ENCODE measurements at places on chromosomes 11 and 22.

GRCh38 chr11:114263513-114264170 lies 32.6 kb upstream of the NNMT start:
- DNase-seq: no peak

GRCh38 chr11:9017773-9018172 lies 14.0 kb upstream of the NRIP3 start:
- DNase-seq: no peak

GRCh38 chr11:15707971-15708370 lies 593.2 kb downstream of the INSC start:
- DNase-seq: no peak

GRCh38 chr11:113468726-113469345 lies 6.4 kb downstream of the DRD2 start:
- DNase-seq: no peak

GRCh38 chr11:64713016-64713707 lies 9.8 kb downstream of the NRXN2 start:
- peak; percentile 80 for DNase-seq

- DNase-seq: peak; percentile 74
Measured at GRCh38 chr11:64754124-64754918, 5.5 kb downstream of the PYGM start.

- DNase-seq: no peak
Measured at GRCh38 chr11:102026959-102027358, 20.3 kb upstream of the CFAP300 start.

- no peak for DNase-seq
Measured at GRCh38 chr11:131118247-131118646, 202.0 kb upstream of the SNX19 start.

DNA sequence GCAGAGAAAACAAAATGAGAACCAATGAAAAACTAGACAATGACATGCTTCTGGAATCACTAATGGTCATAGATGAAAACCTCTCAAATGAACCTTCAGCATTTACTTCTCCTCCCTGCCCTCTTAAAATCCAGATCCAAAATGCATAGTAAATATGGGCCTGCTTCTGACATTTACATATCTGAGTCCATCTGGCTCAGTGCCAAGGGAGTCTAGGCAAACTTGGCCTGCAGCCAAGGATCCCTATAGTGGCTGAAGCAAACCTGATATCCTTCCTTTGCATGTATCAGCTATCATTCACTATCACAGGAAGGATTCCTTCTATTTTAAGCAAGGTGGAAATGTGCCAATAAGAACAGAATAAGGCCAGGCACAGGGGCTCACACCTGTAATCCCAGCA lies 104.8 kb downstream of the C11orf58 start:
- DNase-seq: no peak

DNA sequence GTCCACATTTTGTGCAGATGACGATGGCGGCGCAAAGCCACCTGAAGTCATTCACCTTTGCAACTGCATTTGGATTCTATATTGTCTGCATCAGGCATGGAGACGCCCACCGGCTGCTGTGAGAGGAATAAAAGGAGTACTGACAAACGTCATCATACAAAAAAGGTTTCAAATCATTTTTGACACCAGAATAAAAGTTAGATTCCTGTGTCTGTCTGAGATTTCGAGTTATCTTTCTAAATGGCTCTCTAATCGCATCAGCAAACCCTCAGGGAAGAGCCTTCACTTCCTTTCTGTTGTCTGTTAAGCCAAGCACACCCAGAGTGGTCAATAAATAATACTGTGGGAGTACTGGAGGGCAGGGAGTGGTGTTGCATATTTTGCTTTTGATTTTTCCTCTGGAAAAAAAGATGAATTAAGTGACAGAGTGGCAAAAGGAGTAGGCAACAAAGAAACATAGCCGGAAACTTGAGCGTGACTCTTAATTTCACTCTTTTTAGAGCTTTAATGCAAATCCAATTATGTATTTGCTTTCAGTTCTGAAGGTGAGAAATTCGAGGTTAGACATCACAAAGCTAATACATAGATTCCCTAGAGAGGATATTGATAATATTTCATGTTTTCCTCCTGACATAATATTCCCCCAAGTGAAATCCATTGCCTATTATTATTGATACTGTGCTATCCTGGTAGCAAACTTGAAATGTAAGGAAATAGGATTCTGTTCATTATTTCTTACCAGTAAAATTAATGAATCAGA lies 150.8 kb upstream of the MTMR2 start:
- no peak for DNase-seq

DNA sequence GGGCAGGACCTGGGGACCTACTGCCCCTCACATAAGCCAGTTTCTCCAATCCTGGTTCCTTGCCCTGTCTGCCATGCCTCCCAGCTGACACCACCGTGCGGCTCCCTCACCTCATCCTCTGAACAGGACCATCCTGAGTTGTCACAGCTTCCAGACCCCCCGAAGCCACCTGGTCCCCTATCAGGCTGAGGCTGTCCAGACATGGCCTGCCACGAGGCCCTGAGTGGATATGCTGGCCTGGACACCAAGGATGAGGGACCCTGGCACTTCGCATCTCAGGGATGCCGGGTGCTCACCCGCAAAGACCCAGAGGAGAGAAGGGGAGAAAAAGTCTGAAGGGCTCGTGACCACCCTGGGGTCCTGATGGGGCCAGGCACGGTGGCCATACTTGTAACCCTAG lies 15.8 kb upstream of the CCDC188 start:
- no peak for DNase-seq

GRCh38 chr11:17722000-17722643 lies 2.8 kb downstream of the MYOD1 start:
- peak; percentile 86 for DNase-seq

GRCh38 chr11:57662893-57663292 lies 5.0 kb upstream of the ZDHHC5 start:
- DNase-seq: no peak

- peak; percentile 79 for DNase-seq
Measured at GRCh38 chr22:49942565-49943404, 17.8 kb upstream of the PIM3 start.

DNA sequence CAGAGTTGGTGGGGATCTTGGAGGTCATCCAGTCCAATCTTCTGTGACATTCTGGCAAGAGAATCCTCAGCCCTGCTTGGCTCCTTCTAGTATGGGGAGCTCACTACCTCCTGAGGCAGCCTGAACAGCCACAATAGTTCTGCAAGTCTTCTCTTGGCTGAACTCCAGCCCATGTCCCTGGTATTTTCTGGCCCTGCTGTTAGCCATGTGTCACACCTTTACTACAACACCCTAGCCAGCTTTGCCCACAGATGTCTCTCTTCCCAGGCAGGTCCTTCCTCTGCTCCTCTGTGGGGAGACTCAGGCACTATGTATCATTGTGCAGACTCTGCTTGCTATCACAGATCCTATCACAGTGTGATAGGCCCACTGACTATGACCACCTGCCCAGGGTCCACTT lies 297.7 kb downstream of the CTTN start:
- DNase-seq: no peak

DNA sequence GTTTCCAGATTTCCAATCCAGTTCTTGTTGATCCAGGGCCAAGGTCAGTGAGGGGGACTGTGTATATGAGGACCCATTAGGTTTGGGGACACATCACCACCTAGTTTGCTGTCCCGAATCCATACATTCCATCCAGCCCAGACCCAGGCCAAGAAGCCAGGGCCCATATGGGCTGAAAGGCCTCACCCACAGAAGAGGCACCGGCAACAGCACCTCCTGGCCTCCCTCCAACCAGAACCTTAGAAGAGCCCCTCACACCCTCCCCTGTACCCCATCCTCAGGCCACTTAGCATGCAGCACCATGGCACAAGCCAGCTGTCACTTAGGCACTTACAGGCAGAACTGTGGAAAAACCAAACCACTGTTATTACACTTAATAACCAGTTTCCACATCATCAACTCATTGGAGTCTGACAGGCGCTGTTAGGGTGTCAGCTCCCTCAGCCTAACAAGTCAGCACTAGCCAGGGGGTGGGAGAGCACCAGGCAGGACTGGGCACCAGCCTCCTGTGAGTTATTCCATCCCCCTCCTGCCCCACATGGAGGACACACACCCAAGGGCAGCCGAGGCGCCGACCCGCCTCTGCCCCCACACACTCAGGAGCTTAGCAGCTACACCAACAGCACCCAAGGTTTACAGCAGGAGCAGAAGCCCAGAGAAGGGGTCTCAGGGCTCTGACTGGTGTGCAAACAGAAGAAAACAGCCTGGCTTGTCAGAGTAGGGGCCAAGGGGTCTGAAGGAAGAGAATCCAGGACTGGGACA lies 132.0 kb downstream of the BUD13 start:
- DNase-seq: no peak

DNA sequence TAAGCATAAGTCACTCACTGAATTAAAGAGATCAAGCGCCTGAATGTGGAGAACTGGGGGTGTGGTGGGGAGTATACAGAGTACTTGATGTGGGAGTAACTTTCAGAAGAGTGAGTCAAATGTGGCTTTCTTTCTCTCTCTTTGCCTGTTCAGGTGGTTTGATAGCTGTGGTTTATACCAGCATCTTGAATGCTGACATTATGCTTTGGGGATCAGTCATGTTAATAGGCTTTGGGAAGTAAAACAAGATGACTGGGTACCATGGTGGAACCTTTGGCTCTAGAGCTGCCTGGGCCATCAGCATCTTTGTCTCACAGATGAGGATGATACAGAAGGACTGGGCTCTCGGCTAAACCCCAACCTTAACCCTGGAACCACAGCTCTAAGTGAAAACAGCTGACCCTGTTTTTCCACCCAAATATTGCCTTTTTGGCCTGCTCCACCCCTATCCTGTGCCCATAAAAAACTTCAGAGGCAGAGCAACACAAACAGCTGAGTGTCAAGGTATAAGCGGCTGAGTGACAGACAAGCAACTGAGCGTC lies 58.2 kb upstream of the GNAZ start:
- DNase-seq: no peak

DNA sequence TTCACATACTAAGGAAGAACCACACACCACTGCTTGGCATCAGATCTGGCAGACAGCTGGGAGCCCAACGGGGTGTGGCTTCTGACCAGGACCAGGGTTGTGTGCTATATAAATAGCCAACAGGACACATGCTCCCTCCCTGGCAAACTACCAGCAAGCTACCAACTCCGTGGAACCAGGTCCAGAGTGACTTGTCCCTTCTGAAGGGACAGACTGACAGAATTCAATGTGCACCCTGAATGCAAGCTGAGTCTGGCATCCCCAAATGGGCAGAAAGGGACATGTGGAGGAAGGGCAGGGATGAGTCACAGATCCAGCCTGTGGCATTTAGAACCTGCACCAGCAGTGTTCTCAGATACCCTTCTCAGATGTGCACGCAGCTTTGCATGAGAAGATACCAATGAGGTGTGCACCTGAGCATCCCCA lies 92.9 kb downstream of the MICAL3 start:
- DNase-seq: no peak

DNA sequence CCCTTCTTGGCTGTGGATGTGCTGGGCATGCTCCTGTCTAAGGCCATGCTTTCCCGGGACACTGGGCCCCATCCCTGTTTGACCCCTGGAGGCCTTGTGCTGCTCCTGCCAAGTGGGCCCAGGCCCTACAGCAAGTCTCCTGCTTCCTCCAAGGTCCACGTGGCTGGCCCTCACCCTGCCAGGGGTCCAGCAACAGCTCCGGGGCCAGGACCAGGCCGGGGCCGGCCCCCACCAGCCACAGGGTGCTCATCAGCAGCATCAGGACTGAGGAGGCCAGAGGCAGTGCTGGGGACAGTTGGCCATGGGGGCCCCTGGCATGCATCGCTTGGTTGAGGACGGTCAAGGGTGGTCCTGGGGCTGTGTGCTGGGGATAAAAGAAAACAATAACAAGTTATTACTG lies 2.5 kb downstream of the RHBDD3 start:
- peak; percentile 28 for DNase-seq

GRCh38 chr22:36027579-36027934 lies 1.1 kb downstream of the RBFOX2 start:
- DNase-seq: peak; percentile 38

DNA sequence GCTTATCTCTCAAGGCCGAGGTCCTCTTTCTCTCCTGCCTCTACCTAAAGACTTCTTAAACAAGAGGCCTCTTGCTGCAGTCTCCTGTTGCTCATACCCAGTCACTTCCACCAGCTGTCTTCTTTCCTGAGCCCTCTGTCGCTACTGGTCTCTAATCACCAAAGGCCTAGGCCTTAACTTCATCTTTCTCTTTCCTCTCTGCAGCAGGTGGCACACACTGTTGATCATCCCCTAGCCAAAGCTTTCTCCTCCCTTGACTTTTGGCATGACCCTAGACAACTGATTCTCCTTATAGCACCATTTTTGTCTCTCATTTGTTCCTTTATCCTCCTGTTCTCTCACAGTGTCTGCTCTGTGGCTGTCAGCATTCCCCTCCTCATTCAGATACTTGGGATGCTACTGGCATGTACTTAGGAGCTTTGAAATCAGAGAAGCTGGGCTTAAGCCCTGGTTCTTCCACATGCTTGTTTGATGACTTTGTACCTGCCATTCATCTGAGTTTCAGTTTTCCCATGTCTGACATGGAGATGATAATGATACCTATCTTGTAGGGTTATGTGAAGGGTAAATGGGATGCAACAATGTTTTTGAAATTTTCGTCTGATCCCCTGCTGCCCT lies 22.4 kb downstream of the ENDOD1 start:
- DNase-seq: no peak
